ENCODE measurements at places on chromosomes 4 and X. TPM values are rescaled to one million over a fixed set of nuclear protein-coding genes. Genes with fewer than 3 reads are reported as not detected.

GPR82 gene
- total RNA-seq: not detected

DNA sequence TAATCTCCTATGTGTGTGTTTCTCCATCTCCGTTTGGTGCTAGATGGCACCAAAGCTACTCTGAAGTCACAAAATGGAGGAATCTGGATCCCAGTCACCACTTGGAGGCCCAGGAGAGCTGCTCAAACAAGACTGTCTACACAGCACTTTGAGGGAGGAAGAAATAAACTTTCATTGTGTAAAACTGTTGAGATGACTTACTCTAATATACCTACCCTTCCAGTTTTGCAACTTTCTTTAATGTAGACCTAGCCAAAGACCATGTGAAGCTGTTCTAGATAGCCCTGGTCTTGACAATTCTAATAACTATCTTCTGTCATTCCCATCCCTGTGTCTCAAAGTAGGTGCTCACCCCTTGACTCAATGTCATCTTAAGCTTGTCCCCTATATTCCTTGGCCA is 52.8 kb upstream of the TAB3 start:
- H3K36me3 ChIP-seq: no peaks in the 10 kb centered on the region
- no peak overlapping the region for H3K27ac ChIP-seq
- no peaks in the 10 kb centered on the region for H3K27me3 ChIP-seq
- no peaks in the 10 kb centered on the region for H3K4me1 ChIP-seq

DNA sequence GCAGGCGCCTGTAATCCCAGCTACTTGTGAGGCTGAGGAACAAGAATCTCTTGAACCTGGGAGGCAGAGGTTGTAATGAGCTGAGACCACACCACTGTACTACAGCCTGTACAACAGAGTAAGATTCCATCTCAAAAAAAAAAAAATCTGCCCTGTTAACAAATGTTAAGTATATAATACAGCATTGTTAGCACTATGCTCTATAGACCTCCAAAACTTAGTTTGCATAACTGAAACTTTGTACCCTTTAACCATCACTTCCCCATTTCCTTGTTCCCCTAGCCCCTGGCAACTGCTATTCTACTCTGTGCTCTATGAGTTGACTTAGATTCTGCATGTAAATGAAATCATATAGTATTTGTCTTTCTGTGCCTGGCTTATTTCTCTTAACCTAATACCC is 76.7 kb downstream of the TAB3 start:
- H3K36me3 ChIP-seq: no peaks in the 10 kb centered on the region
- H3K27me3 ChIP-seq: no peaks in the 10 kb centered on the region
- H3K4me3 ChIP-seq: no peak overlapping the region
- H3K27ac ChIP-seq: no peak overlapping the region
- H3K4me1 ChIP-seq: no peaks in the 10 kb centered on the region
- DNase-seq: no peak

DNA sequence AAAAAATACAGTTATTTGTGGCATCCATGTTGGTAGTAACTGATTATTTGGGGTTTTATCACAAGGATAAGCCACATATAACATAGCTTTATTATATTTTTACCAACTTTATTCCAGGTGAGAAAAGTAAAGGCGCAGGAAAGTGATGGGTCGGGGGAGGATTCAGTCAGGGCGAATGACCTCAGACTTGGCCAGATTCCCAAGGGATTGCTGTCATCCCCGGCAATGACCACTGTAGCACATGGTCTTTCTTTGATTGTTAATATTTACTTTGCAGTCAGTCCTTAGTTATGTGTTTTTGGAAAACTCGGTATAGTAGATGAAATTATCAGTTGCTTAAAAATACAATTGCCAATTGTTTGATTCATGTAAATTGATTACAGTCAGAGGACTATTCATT is 17.6 kb downstream of the GRIA3 start:
- DNase-seq: no peak
- no peaks in the 10 kb centered on the region for H3K27me3 ChIP-seq
- no peaks in the 10 kb centered on the region for H3K4me1 ChIP-seq
- H3K4me3 ChIP-seq: no peak overlapping the region
- H3K36me3 ChIP-seq: no peaks in the 10 kb centered on the region
- no peak overlapping the region for H3K27ac ChIP-seq

PPEF1 gene
- total RNA-seq: not detected

- no peak for DNase-seq
- H3K27me3 ChIP-seq: no peaks in the 10 kb centered on the region
Observed at GRCh38 chrX:5730556-5730955, 498.1 kb downstream of the NLGN4X start.

DNA sequence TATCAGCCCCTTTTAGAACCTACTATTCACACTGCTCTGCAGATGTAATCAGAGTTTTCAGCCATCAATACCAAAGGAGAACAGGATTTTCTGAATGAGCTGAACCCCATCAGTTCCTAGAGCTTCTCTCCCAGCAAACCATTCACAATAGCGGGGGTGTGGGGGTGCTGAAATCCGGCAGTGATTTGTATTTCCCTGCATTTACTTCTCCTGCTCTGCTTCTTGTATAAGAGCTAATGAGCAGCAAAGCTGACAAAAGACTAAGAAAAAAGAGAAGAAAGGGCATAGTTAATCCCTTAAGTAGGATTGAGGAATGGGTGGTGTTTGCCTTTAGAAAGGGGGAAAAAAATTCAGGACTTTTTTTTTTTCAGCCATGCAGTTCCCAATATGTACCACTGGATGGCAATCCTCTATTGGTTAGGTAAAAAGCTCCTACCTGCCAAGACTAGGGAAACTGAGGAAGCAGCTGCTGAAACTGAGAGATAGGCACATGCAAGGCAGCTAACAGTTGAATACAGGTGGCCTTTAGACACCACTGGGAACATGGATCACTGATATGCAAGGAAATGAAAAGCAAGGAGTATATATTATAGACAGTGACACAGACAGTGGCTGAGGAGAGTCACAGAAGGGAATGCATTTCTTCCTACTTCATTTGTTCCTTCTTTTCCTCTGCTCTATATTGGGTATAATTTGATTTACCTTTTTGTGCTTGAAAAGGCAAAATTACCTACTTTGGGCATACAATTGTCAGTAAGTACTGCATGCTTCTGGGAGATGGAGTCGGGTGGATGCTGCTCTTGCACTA is 217.9 kb downstream of the HS6ST2 start:
- H3K4me3 ChIP-seq: no peak overlapping the region
- DNase-seq: no peak
- no peak overlapping the region for H3K27ac ChIP-seq
- no peaks in the 10 kb centered on the region for H3K36me3 ChIP-seq

SLC9B1 gene
- total RNA-seq: 0.47 TPM

DNA sequence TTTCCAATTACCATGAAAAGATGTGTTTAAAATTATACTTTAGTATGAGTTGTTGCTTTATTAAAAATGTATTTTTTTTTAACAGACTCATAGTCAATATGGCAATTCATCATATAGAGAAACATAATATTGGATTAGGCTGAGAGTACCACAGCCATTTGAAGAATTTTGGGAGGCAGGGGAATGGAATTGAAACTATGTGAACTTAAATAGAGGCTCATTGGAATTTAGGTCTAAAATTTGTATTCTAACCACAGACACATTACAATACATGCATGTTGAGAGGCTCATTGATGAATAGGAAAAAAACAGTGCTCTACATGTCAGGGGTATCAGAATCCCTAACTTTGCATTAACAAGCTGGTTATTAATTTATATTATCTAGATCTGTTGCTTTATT is 269.6 kb downstream of the DKK2 start:
- H3K4me1 ChIP-seq: no peaks in the 10 kb centered on the region
- H3K4me3 ChIP-seq: no peak overlapping the region
- H3K36me3 ChIP-seq: no peaks in the 10 kb centered on the region
- no peak for DNase-seq
- H3K27me3 ChIP-seq: no peaks in the 10 kb centered on the region

DNA sequence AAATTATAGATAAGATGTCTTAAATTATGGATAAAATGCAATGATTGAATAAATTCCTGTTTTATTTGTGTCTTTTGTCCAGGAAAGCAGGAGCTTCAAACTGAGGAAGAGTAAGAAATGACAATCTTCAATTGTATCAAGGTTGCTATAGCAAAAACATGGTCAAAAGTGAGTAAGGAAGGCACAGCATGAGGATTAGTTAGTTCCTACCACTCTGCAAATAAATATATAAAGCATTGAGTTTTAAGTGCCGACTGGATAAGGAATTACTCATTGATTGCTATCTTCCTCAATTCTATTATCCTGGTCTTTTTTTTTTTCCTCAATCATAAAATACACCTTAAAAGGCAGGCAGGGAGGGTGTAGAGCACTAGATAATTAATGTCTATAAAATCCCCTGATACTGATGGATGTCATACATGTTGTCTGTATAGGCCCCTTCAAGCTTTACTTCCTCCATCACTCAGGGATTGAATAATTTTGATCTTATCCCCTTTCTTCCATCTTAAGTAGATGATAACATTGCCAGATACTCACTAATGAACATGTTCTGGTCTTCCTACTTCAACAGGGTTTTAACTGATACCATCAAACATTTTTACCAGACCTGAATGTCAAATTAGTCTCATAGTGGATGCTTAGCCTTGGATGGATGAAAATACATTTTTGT is 86.6 kb downstream of the MID1 start:
- no peaks in the 10 kb centered on the region for H3K27me3 ChIP-seq
- no peaks in the 10 kb centered on the region for H3K4me1 ChIP-seq
- DNase-seq: no peak
- no peak overlapping the region for H3K27ac ChIP-seq
- H3K36me3 ChIP-seq: no peaks in the 10 kb centered on the region

- H3K27ac ChIP-seq: no peak overlapping the region
- no peaks in the 10 kb centered on the region for H3K4me1 ChIP-seq
- no peak for DNase-seq
Observed at GRCh38 chrX:140431521-140431920, 73.3 kb downstream of the SOX3 start.

DNA sequence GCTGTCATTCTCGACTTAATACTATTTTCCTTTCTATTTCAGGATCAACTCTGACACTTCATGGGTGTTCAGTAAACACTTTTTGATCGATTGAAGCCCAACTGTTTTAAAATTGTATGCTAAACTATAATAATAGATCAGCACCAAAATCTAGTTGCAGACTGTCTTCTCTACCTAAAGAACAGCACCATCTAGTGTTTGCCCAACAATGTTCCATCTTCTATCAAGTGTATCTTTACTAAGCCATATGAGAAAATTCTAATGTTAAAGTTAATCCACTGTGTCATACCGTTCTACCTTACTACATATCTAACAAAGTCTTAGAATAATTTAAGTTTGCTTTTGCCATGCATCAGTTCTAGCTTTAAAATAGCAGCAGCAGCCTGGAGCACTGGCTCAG is 113.0 kb upstream of the PRDX4 start:
- H3K4me3 ChIP-seq: no peak overlapping the region
- no peak for DNase-seq
- no peaks in the 10 kb centered on the region for H3K4me1 ChIP-seq

GRCh38 chr4:176467001-176467400 is 147.2 kb downstream of the SPCS3 start:
- H3K4me1 ChIP-seq: no peaks in the 10 kb centered on the region
- no peak overlapping the region for H3K27ac ChIP-seq
- H3K36me3 ChIP-seq: no peaks in the 10 kb centered on the region
- no peak overlapping the region for H3K4me3 ChIP-seq

DNA sequence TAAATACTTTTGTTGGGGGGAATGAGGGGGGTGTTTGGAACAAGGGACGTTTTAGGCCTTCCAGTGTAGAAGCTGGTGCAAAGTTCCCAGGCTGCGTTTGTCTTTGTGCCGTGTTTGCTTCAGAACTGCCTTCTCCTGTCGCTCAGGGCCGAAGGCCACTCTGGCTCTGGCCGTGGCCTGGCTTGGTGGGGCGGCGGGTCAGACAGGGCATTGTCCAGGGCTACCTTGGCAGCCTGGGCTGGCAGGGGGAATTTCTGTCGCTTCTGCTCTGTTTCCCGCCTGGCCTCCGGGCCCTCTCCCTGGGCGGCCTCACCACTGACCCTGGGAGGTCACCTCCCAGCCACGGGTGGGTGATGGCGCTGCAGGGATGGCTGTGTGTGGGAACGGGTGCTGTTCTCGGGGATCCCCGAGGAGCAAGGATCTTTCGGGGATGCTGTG is 140.0 kb downstream of the COL4A6 start:
- no peaks in the 10 kb centered on the region for H3K4me1 ChIP-seq
- DNase-seq: no peak
- no peak overlapping the region for H3K4me3 ChIP-seq

DNA sequence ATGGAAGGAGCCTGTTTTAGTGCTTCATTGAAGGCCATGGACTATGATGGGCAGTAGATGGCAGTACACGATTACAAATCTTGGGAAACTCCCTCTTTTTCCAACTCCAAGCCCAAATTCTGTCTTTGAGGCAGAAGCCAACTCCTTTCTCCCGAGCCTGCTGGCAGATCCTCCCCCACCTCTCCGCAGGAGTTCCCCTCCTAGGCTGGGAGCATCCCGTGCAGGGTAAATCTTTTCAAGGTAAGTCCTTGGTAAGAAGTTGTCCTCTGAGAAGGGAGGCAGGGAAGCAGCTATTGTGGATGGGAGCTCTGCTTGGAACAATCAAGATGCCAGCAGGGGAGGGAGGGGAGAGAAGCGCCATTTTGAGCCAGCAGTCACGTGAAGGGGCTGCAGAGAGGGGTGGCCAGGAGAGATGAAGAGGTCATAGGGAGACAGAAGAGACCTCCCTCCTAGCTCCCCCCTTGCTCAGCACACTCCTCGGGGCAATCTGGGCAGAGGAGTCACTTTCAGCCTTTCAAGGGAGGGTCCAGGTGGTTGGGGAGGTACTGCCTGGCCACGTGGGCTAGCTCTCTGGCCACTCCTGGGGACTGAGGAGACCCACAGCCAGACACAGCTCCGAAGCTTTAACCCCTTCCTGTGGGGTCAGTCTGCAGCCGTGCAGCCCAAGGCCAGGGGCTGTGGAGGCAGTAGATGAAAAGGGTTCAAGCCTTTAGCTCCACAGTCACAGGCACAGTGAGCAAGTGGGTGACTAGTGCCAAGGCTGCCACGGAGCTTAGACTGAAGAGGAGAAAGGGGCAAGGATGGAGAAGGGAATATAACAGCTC is 9.6 kb downstream of the CC2D2A start:
- H3K4me3 ChIP-seq: no peak overlapping the region
- no peak overlapping the region for H3K27ac ChIP-seq
- peaks cover 4% of the 10 kb centered on the region for H3K27me3 ChIP-seq
- no peaks in the 10 kb centered on the region for H3K4me1 ChIP-seq

- H3K27me3 ChIP-seq: peaks cover 9% of the 10 kb centered on the region
- H3K4me3 ChIP-seq: no peak overlapping the region
- H3K36me3 ChIP-seq: no peaks in the 10 kb centered on the region
- H3K4me1 ChIP-seq: peaks cover 15% of the 10 kb centered on the region
- H3K27ac ChIP-seq: no peak overlapping the region
Observed at GRCh38 chr4:94352996-94353395, 10.4 kb upstream of the HPGDS start.

GRCh38 chr4:61199873-61200186 is 296 bp upstream of the ADGRL3 start:
- DNase-seq: no peak
- H3K4me3 ChIP-seq: no peak overlapping the region
- peaks cover 48% of the 10 kb centered on the region for H3K27me3 ChIP-seq
- H3K27ac ChIP-seq: peak overlapping the region; percentile 51
- H3K36me3 ChIP-seq: peaks cover 2% of the 10 kb centered on the region
